ENCODE measurements at places on chromosomes 11 and 22. TPM values are rescaled to one million over a fixed set of nuclear protein-coding genes. Genes with fewer than 3 reads are reported as not detected.

PSMC3 gene
- 181 TPM for total RNA-seq

MGAT3 gene
- total RNA-seq = 0.57 TPM

GTPBP1 gene
- 25.5 TPM for total RNA-seq

SOX10 gene
- total RNA-seq = not detected

PAMR1 gene
- 0.13 TPM for total RNA-seq

MAJIN gene
- not detected for total RNA-seq

RAC2 gene
- total RNA-seq = 1.5 TPM

FAM83F gene
- 0.05 TPM for total RNA-seq

RANGAP1 gene
- 140 TPM for total RNA-seq

HEPN1 gene
- not detected for total RNA-seq

GDPD4 gene
- total RNA-seq = not detected

EIF4G2 gene
- 2,422 TPM for total RNA-seq

ARAP1 gene
- 73.6 TPM for total RNA-seq

DUSP8 gene
- total RNA-seq = 5.5 TPM

SCUBE2 gene
- total RNA-seq = 2.8 TPM

RASD2 gene
- total RNA-seq = 26.7 TPM

CENPM gene
- total RNA-seq = 39.8 TPM

GLYAT gene
- not detected for total RNA-seq

SLC25A17 gene
- total RNA-seq = 28.9 TPM

SCYL1 gene
- 117 TPM for total RNA-seq

TMEM191C gene
- total RNA-seq = 2.9 TPM

GRAP2 gene
- 0.54 TPM for total RNA-seq

EXPH5 gene
- 0.85 TPM for total RNA-seq

PATE2 gene
- 0.18 TPM for total RNA-seq

RFPL2 gene
- total RNA-seq = not detected

KRTAP5-2 gene
- total RNA-seq = not detected

ZNF214 gene
- 3.0 TPM for total RNA-seq

YPEL1 gene
- 4.0 TPM for total RNA-seq

WDR74 gene
- total RNA-seq = 62.9 TPM

C22orf42 gene
- not detected for total RNA-seq

TEX12 gene
- total RNA-seq = 0.23 TPM

CD6 gene
- total RNA-seq = 1.1 TPM

OR5P2 gene
- total RNA-seq = not detected

OR8G5 gene
- not detected for total RNA-seq

SEPTIN3 gene
- total RNA-seq = 3.9 TPM

TREH gene
- 0.05 TPM for total RNA-seq

APOL4 gene
- total RNA-seq = not detected

ARHGAP8 gene
- 9.2 TPM for total RNA-seq

API5 gene
- total RNA-seq = 102 TPM

TRIM66 gene
- 30.4 TPM for total RNA-seq

ARHGAP20 gene
- total RNA-seq = 0.05 TPM

FGF3 gene
- total RNA-seq = not detected

NCAM1 gene
- 0.18 TPM for total RNA-seq

XKR3 gene
- total RNA-seq = not detected

Measured in Panc1 (cell line).